ENCODE measurements at places on chromosomes 1 and 21. TPM values are rescaled to one million over a fixed set of nuclear protein-coding genes. Genes with fewer than 3 reads are reported as not detected.

DNA sequence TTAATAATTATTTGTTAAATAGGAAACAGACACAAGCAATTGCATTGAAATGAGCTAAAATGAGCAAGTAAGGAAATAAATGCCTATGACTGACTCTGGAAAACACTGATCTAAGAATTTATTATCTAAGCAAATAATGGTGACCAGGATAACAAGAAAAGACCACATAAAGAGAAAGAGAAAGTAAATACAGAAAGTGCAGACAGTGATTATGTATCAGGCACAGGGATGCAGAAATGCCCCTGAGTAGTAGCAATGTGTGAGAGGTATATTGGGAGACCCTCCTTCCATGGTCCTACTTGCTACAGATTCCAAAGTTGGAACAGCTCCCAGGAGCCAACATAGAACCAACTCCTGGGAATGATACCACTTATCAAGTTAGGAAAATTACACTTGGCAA lies 33.3 kb upstream of the MUTYH start:
- DNase-seq, result no peak

DNA sequence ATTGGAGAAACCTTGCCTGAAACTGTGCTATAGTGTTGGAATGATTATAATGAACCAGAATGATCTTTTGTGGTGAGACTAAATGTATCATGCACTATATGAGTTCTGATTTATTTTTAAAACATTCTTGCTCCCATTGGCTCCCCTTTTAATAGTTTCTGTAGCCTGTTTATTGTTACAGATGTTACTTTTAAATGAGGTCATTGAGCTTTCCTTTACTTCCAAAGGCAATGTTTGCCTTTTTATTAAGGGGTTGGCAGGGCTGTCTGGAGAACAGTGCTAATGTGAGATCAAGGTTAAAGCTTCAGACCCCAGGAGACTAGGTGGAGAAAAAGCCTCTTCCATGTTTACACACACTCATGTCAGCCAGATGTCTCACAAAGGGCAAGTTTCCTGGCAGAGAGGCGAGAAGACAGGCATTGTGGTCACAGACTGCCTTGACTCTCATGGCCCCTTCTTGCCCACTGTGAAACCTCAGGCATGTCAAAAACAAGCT lies 120.6 kb upstream of the RAVER2 start:
- DNase-seq, result no peak

DNA sequence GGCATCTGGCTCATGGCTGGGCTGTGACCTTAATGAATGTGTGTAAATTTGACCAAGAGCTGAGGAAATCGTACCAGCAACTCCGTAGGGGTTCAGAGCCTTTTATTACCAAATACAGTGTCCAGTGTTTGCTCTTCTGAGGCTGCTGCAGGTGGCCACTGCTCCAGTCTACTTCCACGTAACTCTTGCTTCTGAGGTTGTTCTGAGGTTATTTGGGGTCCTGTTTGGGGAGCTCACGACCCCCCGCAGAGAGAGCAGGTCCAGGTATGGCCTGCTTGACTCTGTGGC lies 33.6 kb downstream of the MAN1C1 start:
- no peak for DNase-seq

GRCh38 chr21:41427556-41427955 lies 1.5 kb downstream of the MX1 start:
- DNase-seq, result no peak

DNA sequence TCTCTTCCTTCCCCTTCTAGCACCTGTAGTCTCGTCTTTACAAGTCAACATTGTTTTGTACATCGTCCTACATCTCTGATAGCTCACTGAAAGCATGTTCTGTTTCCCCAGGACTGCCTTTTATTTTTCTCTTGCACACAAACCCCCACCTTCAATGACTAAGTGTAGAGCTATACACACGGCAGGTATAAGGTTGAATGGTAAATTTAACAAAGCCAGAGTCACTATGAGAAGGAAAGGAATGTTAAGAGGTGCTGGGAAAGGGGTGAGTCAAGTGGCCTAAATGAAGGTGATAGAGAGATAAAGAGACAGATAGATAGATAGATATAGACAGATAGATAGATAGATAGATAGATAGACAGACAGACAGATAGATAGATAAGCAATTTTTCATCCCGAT lies 134.3 kb upstream of the ATP1B1 start:
- no peak for DNase-seq

GRCh38 chr1:183231545-183231944 lies 45.5 kb downstream of the LAMC2 start:
- DNase-seq, result no peak

DNA sequence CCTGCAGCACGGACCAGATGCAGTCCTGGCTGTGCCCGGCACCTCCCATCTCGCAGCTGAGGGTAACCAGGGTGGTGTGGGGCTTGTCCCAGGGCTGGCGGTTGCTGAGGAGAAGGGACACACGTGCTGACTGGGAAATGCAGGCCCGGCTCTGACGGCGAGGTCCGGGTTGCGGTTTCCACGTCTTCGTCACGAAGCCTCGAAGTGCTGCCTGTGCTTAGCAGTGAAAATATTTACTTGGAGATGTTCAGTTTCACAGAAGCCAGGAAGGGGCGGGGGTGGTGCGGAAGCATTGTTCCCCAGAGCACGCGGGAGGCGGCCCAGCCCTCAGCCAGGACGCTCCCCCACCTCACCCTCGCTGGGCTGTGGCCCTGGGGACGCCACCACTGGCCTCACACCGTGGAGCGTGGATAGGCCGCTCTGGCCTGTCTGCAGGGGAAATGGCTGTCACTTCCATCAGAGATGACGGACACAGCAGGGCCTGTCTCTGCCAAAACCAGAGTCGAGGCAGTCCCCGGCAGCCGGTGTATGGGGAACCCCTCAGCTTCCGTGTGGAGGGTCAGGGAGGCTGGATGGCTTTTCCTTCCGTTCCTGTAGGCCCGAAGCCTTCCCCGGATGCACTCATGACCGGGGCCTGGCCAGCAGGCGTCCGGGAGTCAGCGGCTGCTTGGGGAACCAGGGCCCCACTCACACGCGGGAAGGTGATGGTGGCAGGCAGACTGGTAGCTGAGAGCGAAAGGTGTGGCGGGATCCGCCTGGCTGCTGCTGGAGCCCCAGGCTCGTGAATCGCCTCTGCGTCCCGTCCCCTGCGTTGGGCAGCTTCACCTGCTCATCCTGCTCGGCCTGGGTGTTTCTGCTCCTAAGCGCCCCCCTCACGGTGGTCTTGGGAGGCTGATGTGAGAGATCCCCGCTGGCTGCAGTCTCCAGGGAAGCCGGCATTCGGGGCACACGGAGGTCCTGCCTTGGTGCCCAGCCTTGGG lies 14.7 kb upstream of the POFUT2 start:
- DNase-seq, result no peak

GRCh38 chr1:185693654-185694053 lies 40.5 kb upstream of the HMCN1 start:
- no peak for DNase-seq

The TTC34 gene
- total RNA-seq, result 0.20 TPM

The CDK11A gene
- total RNA-seq, result 17.3 TPM
